ENCODE measurements at places on chromosomes 5 and 9.
A peak's percentile ranks its signal among the peaks of the same experiment; 100 is the strongest.

DNA sequence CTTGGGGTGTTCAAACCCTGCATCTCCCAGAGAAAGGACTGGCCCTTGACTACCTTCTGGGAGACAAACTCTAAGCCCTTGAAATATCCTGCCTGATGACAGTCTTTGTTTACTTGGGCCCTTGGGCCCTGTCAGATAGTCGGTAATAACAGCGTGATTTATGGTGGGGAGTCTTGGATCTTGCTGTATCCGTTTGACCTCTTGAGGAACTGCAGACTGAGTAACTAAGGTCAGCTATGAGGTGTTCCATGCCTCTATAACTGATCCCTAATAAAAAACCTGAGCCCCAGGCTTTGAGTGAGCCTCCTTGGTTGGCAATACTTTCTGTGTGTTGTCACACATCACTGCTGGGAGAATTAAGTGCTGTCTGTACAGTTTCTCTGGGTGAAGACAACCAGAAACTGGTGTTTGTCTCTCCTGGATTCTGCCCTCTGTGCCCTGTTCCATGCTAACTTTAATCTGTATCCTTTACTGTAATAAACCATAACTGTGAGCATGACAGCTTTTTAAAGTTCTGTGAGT, 56.2 kb upstream of the ANKRD33B start:
- DNase-seq, result no peak

- no peak for DNase-seq
Measured at GRCh38 chr9:130311003-130311402, 45.4 kb downstream of the HMCN2 start.

GRCh38 chr9:131627648-131628458, 82.5 kb downstream of the PRRT1B start:
- peak; percentile 58 for DNase-seq

GRCh38 chr5:101676646-101677045, 619.4 kb downstream of the SLCO4C1 start:
- no peak for DNase-seq

GRCh38 chr5:39360471-39361111, 3.7 kb downstream of the C9 start:
- DNase-seq, result no peak

DNA sequence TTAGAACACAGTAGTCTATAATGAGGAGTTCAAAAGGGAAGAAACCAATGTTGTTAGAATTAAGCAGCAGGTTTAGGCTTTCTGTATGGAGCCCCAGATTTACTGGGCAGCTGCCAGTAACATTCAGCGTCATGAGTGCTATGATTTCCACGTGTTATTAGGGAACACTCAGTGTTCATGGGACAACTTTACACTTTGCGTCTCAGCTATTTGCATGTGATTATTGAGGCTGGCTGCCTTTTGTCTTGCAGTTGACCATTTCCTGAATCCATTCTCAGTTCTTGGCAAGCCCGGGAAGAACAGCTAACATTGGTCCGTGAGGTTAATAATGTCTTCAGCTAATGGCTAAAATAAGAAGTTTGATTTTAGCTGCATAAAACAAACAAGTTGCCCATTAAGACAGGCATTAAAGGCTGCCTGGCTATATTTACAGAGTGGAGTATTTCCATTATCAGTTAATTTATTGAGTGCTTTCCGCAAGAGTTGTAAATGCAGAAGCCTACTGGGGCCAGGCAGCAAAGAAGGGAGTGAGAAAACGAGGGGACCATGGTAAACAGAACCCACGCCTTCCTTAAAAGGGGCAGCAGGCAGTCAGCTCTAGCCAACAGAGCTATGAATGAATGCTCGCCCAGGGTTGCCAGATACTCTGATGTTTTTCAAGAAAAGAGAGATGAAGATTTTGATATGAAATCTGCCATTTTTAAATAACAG, 120.9 kb downstream of the PIP5K1B start:
- DNase-seq, result no peak

DNA sequence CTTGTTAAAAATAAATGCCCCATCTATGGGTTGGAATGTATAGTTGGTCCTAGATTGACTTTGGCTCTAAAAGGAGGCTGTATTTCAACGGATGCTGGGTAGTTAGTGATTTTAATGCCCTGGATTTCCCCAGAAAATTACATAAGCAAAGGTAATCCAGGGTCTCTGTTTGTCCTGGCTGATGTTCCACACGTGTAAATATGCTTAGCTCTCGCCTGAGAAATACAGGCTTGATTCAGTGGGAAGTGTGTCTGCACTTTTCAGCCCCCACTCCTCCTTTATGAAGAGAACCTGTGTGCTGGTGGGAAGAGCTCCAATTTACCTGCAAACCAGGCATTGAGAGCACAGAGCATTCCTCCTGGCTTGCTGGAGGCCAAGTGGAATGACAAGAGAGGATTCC, 294.6 kb upstream of the CLINT1 start:
- DNase-seq, result no peak

GRCh38 chr9:89372979-89373378, 54.7 kb downstream of the SECISBP2 start:
- no peak for DNase-seq

GRCh38 chr5:171428809-171429542, 9.5 kb downstream of the FGF18 start:
- DNase-seq, result no peak

DNA sequence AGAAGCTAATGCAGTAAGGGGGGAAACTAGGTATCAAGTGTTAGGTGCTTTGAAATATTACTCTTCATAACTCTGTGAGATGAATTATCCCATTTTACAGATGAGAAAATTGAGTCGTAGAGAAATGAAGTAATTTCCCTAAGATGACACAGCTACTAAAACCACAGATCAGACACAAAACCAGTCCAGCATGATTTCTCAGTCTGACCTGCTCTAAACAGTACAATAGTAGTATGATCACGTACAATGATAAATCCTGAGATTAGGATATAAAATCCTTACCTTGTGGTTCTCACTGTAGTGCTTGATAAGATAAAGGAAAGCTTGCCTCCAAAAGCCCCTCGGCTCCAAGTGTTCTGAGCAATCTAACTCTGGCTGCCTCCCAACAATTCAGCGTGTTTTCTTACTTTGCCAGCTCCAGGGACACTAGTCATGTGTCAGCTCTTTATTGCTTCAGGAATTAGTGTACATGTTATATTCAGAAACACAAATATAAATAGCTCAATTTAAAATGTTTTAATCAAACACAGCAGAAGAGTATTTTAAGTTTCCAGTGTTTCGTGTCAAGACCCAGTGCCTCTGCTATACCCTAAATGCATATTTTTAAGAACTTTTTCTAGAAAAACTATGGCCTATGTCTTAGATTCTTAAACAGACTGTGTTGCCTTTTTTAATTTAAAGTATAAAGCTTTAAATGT, 243.6 kb downstream of the DENND1A start:
- DNase-seq, result no peak

All from activated naive CD4-positive, alpha-beta T cell treated with anti-CD3 and anti-CD28 coated beads, Interleukin-2, amount 10 ng/mL, durations not matched to agents 7 days and 5 days (primary cell).